ENCODE measurements at places on chromosomes 2 and 18.

DNA sequence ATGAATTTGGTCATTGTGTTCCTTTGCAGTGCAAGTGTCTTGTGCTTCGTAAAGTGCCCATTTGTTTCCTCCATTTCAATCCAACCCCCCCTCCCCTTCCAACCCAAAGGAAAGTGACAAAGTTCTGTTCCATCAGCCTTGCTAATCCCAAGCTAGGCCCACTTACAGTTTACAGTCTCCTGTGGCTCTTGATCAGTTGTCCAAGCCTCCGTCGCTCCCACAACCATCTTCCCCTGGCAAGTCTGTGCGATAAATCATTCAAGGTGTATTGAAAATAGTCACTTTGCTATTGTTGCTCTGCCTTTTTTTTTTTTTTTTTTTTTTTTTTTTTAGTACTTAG lies 6.5 kb downstream of the POU3F3 start:
- DNase-seq = no peak

GRCh38 chr2:36356990-36357846 lies 1.6 kb downstream of the CRIM1 start:
- DNase-seq = no peak

DNA sequence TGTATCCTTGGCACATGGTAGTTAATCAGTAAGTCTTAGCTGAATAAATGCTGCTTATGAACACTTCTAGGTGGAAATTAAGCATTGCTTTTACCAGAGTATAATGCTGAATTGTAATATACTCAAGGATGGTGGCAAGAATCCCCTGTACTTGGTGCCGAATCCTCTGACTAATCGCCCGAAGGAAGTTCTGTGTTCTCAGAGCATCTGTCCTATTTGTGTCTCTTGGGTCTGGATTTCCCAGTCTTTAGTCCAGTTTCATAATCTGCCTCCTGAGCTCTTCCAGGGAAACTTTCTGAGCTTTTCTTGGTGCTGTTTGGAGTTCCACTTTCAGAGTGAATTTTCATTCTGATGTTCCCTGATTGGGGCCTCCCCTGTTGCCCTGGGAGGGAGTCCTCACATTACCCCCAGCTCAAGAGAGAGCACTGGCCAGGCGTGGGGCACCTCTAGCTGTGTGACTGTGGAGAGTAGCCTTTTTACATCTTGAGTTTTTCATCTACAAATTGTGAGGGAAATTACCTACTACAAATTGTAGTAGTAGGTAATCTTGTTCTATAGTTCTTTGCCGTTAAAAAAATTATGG lies 144.9 kb downstream of the LTBP1 start:
- DNase-seq = no peak

- no peak for DNase-seq
These were observed 7.6 kb upstream of the EMILIN2 start for GRCh38 chr18:2839202-2839601.

DNA sequence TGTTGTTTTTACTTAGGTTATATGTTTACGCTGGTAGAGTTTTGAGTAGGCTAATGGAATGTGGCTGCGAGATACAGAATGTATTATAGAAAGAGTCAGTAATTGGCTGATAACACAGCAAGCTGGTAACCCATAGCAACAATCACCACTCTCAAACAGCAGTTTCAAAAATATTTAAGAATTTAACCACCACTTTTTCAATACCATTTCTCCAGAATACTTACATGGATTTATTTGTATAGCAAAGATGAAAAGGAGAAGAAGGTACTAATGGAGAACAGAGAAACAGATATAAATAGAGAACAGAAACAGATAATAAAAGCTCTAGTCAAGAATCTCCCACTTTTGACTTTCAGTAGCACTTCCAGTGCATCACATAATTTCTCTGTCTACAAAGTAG lies 188.3 kb upstream of the SLC39A10 start:
- DNase-seq = no peak

- DNase-seq = no peak
These were observed 420.9 kb upstream of the POU3F3 start for GRCh38 chr2:104432991-104433390.

GRCh38 chr2:74843899-74844298 lies 10.0 kb downstream of the HK2 start:
- no peak for DNase-seq

DNA sequence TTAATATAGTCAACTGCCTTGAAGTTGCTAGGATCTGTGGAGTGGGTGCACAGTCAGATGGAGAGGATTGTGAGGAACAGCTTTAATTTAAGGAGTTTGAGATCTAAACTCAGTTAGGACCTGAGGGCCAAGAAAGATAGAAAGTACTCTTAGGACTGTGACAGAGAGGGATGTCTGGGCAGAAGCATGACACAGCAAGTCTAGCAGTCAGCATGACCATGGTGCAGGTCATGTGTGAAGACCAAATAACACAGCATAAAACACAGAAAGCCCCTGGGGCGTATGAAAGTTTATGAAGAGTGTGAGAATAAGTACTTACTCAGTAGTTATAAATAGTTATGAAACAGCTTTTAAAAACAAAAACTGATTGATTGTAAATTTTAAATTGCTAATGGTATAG lies 107.2 kb downstream of the GALNT1 start:
- no peak for DNase-seq

DNA sequence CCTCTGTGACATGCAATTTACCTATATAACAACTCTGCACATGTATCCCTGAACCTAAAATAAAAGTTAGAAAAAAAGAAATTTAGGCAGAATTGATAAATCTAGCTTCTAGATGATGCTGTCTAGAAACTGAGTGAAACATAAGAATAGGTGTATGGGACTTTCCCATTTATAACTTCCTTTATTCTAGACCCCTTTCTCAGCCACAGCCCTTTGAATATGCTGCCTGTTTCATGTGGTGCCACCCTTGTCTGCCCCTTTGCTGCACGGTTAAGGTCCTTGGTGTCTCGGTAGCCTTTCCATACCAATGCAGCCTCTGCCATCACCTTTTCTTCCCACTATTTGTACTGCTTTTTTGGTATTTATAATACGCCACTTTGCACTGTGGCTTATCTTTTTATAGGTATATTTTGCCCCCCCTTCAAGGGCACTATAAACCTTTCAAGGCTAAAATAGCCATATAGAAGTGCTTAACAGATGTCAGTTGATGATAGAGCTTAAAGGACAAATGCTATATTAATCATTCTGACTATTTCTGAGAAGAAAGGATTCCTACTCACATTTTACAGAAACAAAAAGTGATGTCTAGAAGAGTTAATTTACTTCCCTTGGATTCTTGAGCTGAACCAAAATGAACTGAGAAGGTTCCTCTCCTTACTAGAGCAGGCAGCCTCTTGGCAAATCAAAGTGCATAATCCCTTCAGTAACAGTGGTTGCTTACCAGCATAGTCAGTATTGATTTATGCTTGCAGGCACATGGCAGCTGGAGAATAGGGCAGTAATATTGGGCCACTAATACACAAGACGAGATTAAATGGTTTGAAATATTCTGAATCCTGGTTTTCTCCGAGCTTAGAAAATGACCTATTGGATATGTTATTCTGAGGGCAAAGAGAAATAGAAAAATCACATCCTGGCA lies 88.1 kb upstream of the CYP26B1 start:
- DNase-seq = no peak

GRCh38 chr2:239689985-239690384 lies 289.2 kb upstream of the HDAC4 start:
- DNase-seq = no peak

DNA sequence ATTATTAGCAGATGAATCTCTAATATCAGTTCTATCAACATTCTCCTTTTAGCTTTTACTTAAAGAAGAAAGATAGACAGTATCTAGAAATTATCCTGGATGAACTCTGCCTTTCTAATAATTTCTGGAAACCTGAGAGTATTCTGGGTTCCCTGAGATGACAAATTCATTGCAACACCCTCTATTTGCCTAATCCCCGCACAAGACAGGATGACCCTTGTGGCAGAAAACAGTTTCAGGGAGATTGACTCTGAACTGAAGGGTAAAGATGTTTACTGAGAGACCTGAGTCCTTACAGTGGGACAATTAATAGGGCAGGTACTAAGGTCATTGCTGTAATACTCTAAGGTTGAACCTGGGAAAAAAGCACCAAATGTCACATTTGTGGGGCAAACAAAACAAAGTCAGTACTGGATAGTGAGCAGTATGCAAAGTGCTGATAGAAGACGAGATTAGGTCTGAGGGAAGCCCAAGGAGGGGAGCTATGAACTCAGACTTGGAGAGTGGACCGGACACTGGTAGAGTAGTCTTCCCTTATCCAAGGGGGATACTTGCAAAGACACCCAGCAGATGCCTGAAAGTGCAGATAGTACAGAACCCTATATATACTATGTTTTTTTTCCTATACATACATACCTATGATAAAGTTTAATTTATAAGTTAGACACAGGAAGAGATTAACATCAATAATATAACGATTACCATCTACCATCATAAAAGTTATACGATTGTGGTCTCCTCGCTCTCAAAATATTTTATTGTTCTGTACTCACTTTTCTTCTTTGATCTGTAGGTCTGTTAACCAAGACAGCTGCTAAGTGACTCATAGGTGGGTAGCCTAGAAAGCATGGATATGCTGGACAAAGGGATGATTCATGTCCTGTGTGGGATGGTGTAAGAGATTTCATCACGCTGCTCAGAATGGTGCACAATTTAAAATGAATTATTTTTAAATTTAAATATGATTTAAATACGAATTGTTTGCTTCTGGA lies 148.3 kb upstream of the KLHL14 start:
- DNase-seq = no peak

DNA sequence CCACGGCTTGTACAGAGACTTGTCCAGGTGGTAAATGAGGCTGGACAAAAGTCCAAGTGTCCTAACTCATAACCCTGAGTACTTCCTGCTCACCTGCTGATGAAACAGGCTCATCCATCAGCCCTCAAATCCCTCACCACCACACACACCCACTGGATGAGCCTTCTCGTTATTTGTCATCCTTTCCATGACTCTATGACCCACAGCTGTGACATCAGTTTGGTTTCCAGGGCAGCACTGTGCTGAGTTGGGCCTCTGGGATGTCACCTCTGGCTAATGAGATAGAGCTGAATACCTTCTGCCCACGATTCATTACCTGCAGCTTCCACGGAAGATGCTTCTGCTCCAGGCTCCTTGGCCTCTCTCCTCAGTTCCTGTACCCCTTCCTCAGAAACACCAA lies 39.4 kb downstream of the SLC14A2 start:
- no peak for DNase-seq

Data from NCI-H2081 (cell line).